Colonic mucosa (tissue), 4 donors: ENCODE measurements at places on chromosomes 1 and 21. TPM values are rescaled to one million over a fixed set of nuclear protein-coding genes. Genes with fewer than 3 reads are reported as not detected.

DNA sequence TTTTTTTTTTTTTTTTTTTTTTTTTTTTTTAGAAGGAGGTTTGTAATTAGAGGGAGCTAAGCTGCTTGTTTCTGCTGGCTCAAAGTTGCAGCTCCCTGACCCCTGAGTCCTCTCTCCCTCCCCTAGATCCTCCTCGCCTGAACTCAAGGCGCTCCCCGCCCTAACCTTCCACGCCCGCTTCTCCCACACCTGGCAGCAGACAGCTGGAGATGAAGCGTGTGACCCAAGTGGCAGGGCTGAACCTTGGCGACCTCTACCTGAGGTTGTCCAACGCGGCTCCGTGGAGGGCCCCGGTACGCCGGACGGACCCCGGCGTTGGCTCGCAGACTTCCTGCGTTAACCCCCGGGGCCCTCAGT, 795 bp downstream of the NGF start:
- H3K27me3 ChIP-seq = peaks cover 16% of the 10 kb centered on the region
- peak overlapping the region; percentile 35 for H3K4me3 ChIP-seq
- no peak for DNase-seq
- no peaks in the 10 kb centered on the region for H3K36me3 ChIP-seq

GRCh38 chr1:84078108-84078841, 65.8 kb upstream of the PRKACB start:
- DNase-seq = peak; percentile 37
- H3K27ac ChIP-seq = peak overlapping the region; percentile 73
- H3K4me3 ChIP-seq = peak overlapping the region; percentile 78
- H3K4me1 ChIP-seq = no peaks in the 10 kb centered on the region
- H3K27me3 ChIP-seq = no peaks in the 10 kb centered on the region

DNA sequence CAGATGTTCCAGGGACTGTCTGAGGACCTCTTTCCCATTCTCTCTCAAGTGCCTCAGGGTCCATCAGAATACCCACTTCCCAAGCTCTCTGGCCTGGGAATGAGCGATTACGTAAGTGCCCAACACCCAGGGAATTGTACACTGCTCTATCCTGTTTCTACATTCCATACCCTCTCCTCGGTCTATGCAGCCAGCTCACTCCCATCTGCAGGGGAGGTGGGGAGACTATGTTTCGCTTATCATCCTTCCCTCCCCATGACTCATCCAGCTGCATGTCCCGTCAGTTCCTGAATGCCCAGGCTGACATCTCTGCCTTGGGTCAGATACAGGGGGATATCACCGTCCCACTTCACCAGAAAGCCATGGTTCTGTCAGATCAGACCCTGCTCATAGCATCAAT, 34.5 kb upstream of the CD1D start:
- no peaks in the 10 kb centered on the region for H3K36me3 ChIP-seq
- H3K4me3 ChIP-seq = no peak overlapping the region
- peaks cover 7% of the 10 kb centered on the region for H3K4me1 ChIP-seq

The PADI3 gene
- total RNA-seq = 0.13 TPM

The RNF186 gene
- 43.0 TPM for total RNA-seq

The RNU1-3 gene
- total RNA-seq = 2,517 TPM
